Smooth muscle cell of the pulmonary artery (primary cell): ENCODE measurements at places on chromosomes 5 and 9. TPM values are rescaled to one million over a fixed set of nuclear protein-coding genes. Genes with fewer than 3 reads are reported as not detected.

Gene DAB2IP
- 30.8 and 33.3 TPM in 2 replicates for total RNA-seq

Gene CD72
- total RNA-seq = 0.46 and 0.78 TPM in 2 replicates

Gene NFIB
- total RNA-seq = 39.1 and 79.4 TPM in 2 replicates

Gene OR13C2
- 0.20 TPM in 1 of 2 replicates, not detected in the other for total RNA-seq

Gene IRX4
- not detected in 2 replicates for total RNA-seq

Gene PRRX2
- total RNA-seq = 11.3 and 17.9 TPM in 2 replicates

Gene GLRA1
- not detected in 2 replicates for total RNA-seq

Gene C6
- total RNA-seq = 0.26 TPM in 1 of 2 replicates, not detected in the other

Gene WNT8A
- not detected in 2 replicates for total RNA-seq

Gene F2RL2
- total RNA-seq = 19.8 and 34.1 TPM in 2 replicates

Gene SHC3
- 12.6 and 57.2 TPM in 2 replicates for total RNA-seq

Gene CENPP
- 4.0 and 4.7 TPM in 2 replicates for total RNA-seq

Gene CKMT2
- 15.1 and 18.6 TPM in 2 replicates for total RNA-seq

Gene NLN
- total RNA-seq = 37.7 and 51.1 TPM in 2 replicates

Gene SLC34A1
- not detected in 2 replicates for total RNA-seq

Gene PIP5KL1
- 1.4 and 3.4 TPM in 2 replicates for total RNA-seq
